Fibroblast of skin of left biceps (primary cell): ENCODE measurements at places on chromosomes 12 and 14.
A peak's percentile ranks its signal among the peaks of the same experiment; 100 is the strongest.

- DNase-seq: no peak
These were observed 111.8 kb upstream of the CCND2 start for GRCh38 chr12:4161718-4162117.

GRCh38 chr12:29559198-29559597 is 61.7 kb upstream of the OVCH1 start:
- DNase-seq: no peak

DNA sequence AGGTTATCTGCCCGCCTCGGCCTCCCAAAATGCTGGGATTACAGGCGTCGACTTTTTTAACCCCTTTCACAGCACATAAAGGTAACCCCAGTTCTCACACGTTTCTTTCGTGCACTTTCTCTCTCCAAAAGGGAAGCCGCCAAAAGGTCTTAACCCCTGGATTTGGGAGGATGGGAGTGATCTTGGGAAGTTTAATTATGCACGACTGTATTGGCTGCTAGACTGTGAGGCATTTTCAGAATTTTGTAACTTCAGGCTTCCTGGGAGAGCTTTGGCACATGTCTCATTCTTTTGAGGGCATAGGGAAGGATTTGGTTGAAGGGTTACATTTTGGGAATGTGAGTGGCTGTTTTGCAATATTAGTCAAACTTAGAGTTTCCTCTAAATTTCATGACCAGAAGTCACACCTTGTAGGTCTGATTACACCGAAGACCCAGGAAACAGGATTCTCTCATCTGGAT is 1.4 kb upstream of the SMARCC2 start:
- no peak for DNase-seq

GRCh38 chr12:94792693-94793092 is 142.3 kb upstream of the TMCC3 start:
- no peak for DNase-seq

- peak; percentile 10 for DNase-seq
These were observed 193.1 kb upstream of the FSCB start for GRCh38 chr14:44700184-44700583.

GRCh38 chr14:73759183-73759713 is 45.1 kb upstream of the PNMA1 start:
- peak; percentile 35 for DNase-seq

GRCh38 chr14:74510959-74511409 is 17.4 kb downstream of the ISCA2 start:
- DNase-seq: no peak

DNA sequence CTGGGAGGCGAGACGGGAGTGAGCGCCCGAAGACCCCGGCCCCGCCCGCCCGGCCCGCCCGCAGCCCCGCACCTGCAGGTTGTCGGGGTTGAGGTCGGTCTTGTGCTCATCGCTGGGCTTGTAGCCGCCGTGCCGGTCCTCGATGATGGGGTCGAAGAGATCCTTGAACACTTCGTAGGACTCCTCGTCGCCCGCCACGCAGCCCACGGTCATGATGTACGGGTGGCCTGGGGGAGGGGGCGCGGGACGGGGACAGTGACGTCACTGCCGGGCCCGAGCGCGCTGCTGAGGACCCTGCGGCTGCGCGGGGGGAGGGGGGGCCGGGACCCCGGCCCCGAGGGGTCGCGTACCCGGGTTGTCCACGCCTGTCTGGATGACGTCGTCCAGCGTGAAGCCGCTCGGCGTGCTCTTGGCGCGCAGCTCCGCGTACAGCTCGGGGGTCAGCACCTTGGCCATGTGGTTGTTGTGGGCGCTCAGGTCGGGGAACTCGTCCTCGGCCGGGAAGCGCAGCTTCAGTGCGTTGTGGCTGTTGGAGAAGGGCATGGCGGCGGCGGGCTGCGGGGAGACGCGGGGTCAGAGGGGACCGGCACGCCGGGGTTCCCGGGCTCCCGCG is 573 bp downstream of the CKB start:
- no peak for DNase-seq

DNA sequence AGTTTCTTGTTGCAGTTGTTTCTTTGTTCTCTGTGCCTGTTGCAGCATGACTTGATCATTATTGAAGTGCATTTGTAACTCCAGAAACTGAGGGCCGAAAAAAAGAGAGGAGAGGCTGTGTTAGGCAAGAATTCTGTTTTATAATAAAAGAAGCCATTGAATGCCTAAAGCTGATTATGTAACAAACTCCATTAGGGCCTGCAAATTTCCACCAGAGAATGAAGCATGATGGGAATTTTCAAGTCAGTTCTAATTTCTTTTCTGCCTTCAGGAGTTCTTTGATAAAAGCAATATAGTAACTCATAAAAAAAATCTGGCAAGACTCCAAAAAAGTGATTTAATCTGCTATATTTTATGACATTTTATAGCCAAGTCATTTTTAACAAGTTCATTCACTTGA is 156.7 kb upstream of the RASSF8 start:
- no peak for DNase-seq

GRCh38 chr12:53999559-54000115 is 324 bp upstream of the HOXC9 start:
- peak; percentile 85 for DNase-seq

- DNase-seq: no peak
These were observed 762.9 kb downstream of the C12orf50 start for GRCh38 chr12:87266305-87266704.

GRCh38 chr12:692274-692673 is 29.0 kb upstream of the NINJ2 start:
- DNase-seq: no peak

DNA sequence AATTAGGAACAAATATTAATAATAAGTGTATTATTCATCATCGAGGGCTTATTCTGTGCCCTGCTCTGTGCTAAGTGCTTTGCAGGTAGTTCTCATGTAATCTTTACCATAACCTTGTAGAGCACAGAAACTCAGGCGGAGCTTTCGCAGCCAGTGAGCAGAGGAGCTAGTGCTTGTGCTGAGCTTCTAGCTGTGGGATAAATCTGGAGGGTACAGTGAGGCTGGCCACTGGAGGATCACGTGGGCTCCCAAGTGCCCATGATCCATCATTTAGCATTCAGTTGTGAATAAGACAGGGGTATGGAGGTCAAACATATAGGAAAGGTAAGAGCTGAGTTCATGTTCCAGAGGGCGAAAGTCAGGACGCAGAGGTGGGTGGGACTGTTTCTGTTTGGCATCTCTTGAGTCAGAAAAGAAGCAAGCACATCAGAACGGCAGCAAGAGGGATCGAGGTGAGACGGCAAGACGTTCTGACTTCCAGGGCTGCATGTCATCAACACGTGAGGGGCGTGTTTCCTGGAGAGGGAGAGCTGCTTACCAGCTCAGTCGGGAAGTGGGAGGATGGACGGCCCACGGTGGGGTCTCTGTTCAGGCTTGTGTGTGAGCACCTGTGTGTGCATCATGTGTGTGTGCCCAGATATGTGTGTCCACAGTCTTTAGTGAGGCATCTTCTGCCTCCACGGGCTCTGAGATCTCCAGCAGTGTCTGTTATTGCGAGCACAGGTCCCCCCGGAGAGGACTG is 16.8 kb upstream of the KRT80 start:
- DNase-seq: no peak

GRCh38 chr14:53491256-53491883 is 338.2 kb upstream of the DDHD1 start:
- peak; percentile 48 for DNase-seq

- no peak for DNase-seq
These were observed 24.9 kb upstream of the MED13L start for GRCh38 chr12:116302166-116303058.

DNA sequence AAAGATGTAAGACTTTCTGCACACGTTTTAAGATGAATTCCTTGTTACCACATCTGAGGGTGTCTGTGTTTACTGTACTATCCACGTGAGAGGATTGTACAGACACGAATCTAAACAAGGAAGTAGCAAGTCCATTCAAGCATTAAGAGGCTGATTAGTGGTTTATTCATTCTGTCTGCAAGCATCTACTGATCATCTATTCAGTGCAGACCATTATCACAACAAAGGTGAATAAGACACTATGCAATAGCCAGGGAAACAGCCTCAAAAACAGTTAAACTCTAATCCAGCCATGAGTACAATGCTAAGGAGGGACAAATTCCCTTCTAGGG is 111.6 kb upstream of the PZP start:
- DNase-seq: no peak

DNA sequence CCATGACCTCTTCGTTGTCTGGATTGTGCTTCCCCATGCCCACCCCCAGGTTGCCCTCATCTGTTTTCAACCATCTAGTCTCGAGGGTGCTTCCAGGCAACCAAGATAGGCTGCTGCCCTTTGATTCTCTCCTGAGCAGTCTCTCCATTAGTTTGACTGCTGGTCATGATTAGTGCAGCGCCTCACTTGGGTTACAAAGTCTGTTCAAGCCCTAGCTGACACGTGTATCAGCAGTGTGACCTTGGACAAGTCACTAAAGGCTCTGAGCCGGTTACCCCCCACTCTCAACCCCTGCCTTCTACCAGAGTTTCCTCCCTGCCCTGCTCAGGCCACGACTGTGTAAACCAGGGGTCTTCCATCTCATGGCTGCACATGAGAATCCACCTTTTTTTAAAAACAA is 185.3 kb upstream of the PWP1 start:
- DNase-seq: no peak

- DNase-seq: no peak
These were observed 612 bp downstream of the TRAPPC6B start for GRCh38 chr14:39169541-39169900.

- no peak for DNase-seq
These were observed 58.1 kb downstream of the TRHDE start for GRCh38 chr12:72330301-72330700.

DNA sequence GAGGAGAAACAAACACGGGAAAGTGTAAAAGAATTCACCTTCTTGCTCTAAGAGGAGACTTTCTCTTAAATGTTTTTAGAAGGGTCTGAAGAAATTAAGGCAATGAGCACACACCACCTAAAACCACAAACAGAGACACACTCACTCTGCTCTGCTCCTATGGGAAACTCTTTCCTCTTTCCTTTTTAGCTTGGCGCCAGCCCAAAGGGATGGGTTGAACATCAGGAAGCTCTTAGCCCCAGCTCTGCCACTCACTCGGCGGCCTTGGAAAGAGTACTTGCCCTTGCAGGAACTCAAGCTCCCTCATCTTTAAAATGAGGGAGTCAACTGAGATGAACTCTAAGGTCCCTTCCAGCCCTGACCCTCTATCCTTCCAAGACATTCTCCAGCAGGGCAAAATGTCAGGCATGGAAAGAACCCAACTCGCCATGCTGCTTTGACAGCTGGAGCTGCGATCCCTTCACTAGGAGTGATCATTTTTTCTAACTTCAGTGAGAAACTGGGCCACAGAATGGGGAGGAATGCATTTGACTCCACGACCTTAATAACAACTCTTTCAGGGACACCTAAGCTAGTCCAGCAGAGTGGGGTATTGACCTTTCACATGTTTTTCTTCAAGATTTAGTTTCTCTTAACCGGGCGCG is 980 bp upstream of the RNASE8 start:
- no peak for DNase-seq

GRCh38 chr12:89708565-89709156 is at the start of gene ATP2B1:
Gene ATP2B1 (minus strand): TSS chr12:89708838. CDS start chr12:89655886, 52,952 bp downstream.
- DNase-seq: peak; percentile 67

- DNase-seq: no peak
These were observed 40.6 kb downstream of the SPRING1 start for GRCh38 chr12:116697305-116697704.

DNA sequence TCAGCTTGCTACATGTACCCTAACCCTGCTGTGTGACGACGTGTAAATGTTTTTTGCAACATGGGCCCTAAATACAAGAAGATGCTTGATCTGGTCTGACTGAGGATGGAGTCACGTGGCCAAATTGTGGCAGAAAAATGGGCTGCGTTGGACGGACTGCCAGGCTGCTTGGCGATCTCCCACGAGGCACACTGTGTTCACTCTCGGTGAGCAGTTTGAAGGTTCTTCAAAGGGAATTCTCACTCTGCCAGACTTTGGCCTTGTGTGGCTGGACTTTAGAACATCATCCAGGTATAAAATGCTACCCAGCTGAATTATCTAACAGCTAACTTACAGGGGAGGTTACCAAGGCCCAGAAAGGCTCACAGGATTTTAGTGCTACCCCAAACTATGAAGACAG is 85.1 kb downstream of the KDM2B start:
- no peak for DNase-seq

- no peak for DNase-seq
These were observed 611.0 kb downstream of the FSCB start for GRCh38 chr14:43896044-43896443.

GRCh38 chr12:53347905-53348304 is 11.8 kb upstream of the SP7 start:
- no peak for DNase-seq

- DNase-seq: no peak
These were observed 59.8 kb upstream of the C14orf180 start for GRCh38 chr14:104519721-104520120.

- DNase-seq: peak; percentile 82
These were observed 843.2 kb downstream of the GALC start for GRCh38 chr14:87149583-87150354.

DNA sequence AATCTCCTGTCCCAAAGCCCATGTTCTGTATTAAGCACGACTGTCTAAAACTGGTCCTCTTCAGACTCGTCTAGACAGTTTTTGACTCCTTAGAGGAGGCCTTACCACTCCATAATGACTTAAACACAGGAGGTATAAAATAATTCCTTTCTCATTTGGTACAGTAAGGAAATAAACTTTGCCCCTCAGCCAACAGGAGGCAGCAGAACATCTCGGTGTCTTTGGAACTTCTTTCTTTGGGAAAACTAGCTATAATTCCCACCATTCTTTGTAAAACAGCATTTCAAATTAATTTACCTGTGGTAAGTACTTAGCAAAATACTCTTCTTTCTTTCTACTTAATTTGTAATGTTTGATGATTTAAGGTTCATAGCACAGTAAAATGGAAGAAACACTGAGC is 292.7 kb upstream of the G2E3 start:
- no peak for DNase-seq

- no peak for DNase-seq
These were observed 5.4 kb downstream of the USP44 start for GRCh38 chr12:95545731-95546490.

GRCh38 chr12:3752096-3752709 is 706 bp downstream of the CRACR2A start:
- no peak for DNase-seq

- no peak for DNase-seq
These were observed 116.2 kb downstream of the LRRIQ1 start for GRCh38 chr12:85152311-85152729.

GRCh38 chr12:130640901-130641300 is 75.2 kb downstream of the RIMBP2 start:
- DNase-seq: no peak

GRCh38 chr12:77104792-77105191 is 39.4 kb upstream of the E2F7 start:
- no peak for DNase-seq

- DNase-seq: no peak
These were observed 175.9 kb downstream of the TRHDE start for GRCh38 chr12:72448089-72448488.
